Caco-2 (cell line): ENCODE measurements at places on chromosomes 2 and 18.
A peak's percentile ranks its signal among the peaks of the same experiment; 100 is the strongest.

- no peak for DNase-seq
Measured at GRCh38 chr18:48308755-48309575, 100.2 kb downstream of the ZBTB7C start.

GRCh38 chr2:214069254-214069653 is 341.6 kb upstream of the VWC2L start:
- no peak for DNase-seq

DNA sequence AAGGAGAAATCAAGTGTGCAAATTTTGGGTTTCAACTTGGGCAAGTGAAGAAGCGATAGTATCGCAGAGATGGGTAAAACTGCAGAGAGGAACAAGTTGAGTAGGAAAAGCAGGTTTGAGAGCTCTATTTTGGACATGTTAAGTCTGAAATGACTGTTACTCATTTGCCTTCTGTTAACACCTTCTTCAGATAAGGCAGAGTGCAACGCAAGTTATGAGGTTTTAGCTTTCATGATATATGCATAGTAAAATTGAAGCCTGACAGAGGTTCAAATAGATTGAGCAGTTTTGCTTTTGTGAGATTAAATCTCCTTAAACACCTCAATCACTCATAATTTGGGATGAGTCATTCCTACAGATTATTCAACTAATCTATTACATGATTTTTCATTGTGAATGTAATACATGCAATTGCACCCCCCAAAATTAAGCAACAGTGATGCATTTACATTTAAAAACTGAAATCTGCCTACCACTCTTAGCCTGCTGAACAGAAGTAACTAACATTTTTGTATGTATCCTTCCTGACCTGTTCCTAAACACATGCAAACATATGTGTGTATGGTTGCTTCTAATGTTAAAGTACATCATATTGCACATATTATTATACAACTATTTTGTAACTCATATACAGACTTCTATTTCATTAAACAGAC is 575.4 kb downstream of the ARHGAP15 start:
- no peak for DNase-seq

DNA sequence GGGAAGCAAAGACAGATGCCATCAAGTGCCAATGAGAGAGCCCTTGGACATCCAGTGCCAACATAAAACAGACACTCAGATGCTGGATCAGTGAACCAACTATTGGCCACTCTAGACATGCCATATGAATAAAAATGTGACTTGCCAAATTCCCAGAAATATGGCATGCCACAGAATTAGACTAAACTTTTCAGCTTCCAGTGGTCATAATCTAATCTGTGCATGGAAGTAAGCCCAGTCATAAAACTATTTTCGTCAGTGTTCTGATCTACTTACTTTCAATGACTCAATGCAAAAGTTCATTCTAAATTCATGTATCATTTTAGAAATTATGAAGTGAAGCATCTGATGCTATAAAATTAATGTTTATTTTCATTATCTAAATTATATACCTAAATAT is 1506.2 kb upstream of the NXPH2 start:
- no peak for DNase-seq

GRCh38 chr2:159613651-159614285 is 2.6 kb downstream of the BAZ2B start:
- no peak for DNase-seq

- no peak for DNase-seq
Measured at GRCh38 chr18:57427429-57428201, 7.6 kb upstream of the ONECUT2 start.

GRCh38 chr2:38417745-38418689 is 40.9 kb upstream of the ATL2 start:
- no peak for DNase-seq

DNA sequence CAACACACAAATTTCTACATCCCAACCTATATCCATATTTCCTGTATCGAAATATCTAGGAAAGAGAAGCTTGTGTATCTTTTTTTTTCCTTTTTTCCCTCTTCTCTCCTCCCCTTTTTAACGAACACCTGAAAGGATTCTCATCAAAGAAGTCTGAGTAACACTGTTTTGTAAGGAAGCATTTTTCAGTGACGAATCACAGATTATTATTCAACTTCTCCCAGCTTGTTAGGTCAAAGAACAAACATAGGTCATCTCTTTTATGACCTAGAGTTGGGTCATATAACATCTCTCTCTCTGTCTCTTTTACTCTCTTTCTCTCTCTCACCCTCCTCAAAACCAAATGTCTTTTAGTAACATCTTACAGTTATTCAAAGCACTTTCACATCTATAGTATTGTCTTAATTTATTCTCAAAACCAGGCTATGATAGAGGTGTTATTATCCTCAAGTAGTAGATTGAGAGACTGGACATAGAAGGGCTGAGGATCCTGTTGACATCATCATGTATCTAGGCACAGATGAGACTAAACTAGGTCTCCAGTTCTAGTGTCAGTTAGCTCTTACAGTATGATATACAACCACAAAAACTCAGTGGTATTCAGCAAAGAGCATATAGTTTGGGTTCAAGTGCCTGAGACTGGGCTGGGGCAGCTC is 80.1 kb upstream of the SPOPL start:
- no peak for DNase-seq

- DNase-seq: no peak
Measured at GRCh38 chr2:136284226-136285119, 166.5 kb upstream of the CXCR4 start.

GRCh38 chr2:3154146-3154545 is 223.5 kb downstream of the EIPR1 start:
- no peak for DNase-seq

- DNase-seq: peak; percentile 85
Measured at GRCh38 chr18:12308386-12309100, 502 bp downstream of the TUBB6 start.

DNA sequence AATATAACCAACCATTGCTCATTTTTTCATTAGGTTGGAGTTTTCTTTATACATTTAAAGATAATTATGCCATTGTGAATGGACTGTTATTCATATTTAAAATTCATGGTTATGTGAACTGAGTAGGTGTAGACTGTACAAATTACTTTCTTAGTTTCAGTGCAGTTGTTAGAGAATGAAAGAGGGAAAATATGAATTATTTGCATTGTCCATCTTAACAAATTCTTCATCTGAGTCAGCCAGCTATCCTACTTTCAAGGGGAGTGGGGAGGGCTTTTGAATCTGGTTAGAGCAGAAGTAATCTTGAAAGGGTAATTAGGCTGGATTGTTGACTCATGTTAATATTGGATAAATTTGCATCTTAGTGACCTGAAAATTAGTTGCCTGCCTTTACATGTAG is 212.0 kb downstream of the MCFD2 start:
- DNase-seq: no peak

GRCh38 chr18:66571845-66572244 is 32.0 kb downstream of the CDH19 start:
- no peak for DNase-seq

DNA sequence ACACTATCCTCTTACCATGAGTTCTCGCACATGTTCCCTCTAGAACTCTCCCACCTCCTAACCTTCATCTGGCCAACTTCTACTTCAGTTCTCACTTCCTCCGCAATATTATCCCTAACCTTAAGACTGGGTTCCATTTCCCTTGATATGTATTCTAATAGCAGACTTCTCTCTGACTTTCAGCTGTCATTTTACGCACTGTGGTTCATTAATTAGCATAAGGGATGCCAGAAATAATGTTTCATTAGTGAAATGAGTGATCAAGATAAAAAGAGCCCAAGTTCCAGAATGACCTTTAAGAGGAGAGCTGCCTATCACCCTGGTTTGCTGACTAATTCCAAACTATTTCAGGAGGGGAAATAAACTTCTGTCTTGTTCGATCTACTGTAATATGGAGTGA is 108.6 kb upstream of the CCDC150 start:
- DNase-seq: no peak

- DNase-seq: no peak
Measured at GRCh38 chr2:64623242-64623850, 30.4 kb downstream of the SERTAD2 start.

DNA sequence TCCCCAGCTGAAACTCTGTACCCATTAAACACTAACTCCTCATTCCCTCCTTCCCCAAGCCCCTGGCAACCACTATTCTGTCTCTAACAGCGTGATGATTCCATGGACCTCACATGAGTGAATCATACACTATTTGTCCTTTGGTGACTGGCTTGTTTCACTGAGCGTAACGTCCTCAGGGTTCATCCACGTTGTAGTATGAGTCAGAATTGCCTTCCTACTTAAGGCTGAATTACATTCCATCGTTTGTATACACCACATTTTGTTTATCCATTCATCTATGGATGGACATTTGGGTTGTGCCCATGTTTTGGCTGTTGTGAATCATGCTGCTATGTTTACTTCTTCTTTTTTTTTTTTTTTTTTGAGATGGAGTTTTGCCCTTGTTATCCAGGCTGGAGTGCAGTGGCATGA is 19.6 kb upstream of the CABLES1 start:
- DNase-seq: no peak

- DNase-seq: no peak
Measured at GRCh38 chr2:62556086-62556485, 50.1 kb upstream of the TMEM17 start.

GRCh38 chr2:145324748-145325147 is 804.8 kb upstream of the ZEB2 start:
- DNase-seq: no peak

- DNase-seq: no peak
Measured at GRCh38 chr2:1671916-1672315, 72.4 kb downstream of the PXDN start.

DNA sequence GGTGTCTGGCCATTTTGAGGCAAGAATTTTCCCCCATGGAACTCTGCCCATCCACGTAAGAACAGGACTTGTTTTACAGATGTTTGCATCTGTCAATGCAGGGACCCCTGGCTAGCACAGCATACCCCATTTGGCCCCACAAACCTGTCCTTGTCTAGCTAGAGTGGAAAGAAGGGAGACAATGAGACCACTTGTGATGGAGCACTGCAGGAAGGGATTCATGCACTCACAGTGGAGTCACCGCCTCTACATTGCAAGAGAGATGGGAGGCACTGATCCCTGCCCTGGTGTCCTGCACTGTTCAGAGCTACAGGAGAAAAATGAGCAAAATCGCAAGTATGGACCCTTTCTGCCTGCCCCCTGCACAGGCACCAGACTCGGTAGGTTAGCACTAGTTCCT is 32.5 kb downstream of the NPAS2 start:
- no peak for DNase-seq

GRCh38 chr2:96959406-96960110 is 26.8 kb downstream of the FAM178B start:
- no peak for DNase-seq

DNA sequence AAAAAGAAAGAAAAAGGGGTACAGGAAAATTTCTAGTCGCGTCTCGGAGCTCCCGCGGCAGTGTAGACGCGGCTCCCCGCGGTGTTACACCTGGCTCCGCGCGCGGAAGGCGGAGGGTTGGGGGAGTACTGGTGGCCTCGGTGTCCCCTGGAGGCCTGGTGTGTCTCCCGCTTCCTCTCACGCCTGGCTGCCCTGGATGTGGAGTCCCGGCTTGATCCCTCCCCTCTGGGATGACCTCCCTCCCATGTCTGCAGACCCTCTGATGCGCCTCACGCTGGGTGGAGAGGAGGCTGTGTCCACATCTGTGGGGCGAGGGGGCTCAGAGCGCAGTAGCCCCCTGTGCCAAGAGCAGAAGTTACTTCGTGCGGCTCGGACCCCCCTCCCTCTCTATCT is 1.2 kb downstream of the KIF5C start:
- peak; percentile 13 for DNase-seq

- DNase-seq: no peak
Measured at GRCh38 chr2:204491528-204491927, 53.7 kb upstream of the PARD3B start.

- DNase-seq: peak; percentile 87
Measured at GRCh38 chr2:10042301-10043161, 819 bp upstream of the KLF11 start.
